ENCODE measurements at places on chromosomes 16 and 17. TPM values are rescaled to one million over a fixed set of nuclear protein-coding genes. Genes with fewer than 3 reads are reported as not detected.

The FBXO39 gene
- not detected for total RNA-seq

The TOM1L1 gene
- total RNA-seq: 17.7 TPM

DNA sequence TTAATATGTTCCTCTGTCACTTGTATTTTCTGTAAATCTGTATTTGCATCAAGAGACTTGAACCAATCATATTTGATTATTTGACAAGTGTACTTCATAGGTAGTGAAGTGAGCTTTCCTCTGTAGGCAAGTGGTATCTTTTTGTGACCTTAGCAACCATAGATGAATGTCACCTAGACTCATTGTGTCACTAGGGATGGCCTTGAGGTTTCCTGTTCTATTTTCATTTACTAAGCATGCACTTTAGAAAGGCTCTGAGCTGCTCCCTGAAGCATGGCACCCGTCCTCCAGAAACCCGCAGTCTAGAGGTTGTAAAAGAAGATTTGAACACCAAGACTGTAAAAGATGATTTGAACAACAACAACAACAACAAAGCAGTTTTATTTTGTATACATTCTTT is 151.7 kb downstream of the PRKCB start:
- DNase-seq: no peak
- H3K4me1 ChIP-seq: no peaks in the 10 kb centered on the region
- no peak overlapping the region for H3K27ac ChIP-seq
- H3K27me3 ChIP-seq: no peaks in the 10 kb centered on the region

GRCh38 chr17:19943026-19943425 is 34.6 kb downstream of the AKAP10 start:
- H3K36me3 ChIP-seq: peaks cover 27% of the 10 kb centered on the region
- peaks cover 23% of the 10 kb centered on the region for H3K4me1 ChIP-seq
- no peaks in the 10 kb centered on the region for H3K27me3 ChIP-seq
- no peak overlapping the region for H3K27ac ChIP-seq
- no peak overlapping the region for H3K4me3 ChIP-seq

DNA sequence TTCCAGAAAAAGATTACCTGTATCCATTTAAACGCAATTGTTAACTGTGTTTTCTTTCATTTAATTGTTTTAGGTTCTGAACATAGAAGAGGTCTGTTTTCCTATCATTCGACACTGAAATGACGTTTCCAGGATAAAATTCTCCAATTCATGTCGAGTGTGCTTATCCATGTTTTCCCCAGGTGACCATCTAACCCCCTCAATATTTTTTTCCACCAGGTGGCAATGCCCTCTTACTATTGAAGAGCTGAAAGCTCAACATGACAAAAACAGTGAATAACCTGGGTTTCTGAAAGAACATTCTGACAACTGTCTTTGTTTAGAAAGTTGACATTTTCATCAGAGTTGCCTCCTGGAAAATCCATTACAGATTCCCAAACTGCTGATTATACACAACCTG is 948.7 kb downstream of the KCNJ2 start:
- H3K27me3 ChIP-seq: no peaks in the 10 kb centered on the region
- no peak overlapping the region for H3K27ac ChIP-seq
- no peak for DNase-seq
- no peak overlapping the region for H3K4me3 ChIP-seq

The RPUSD1 gene
- total RNA-seq: 17.2 TPM

The MGRN1 gene
- 40.8 TPM for total RNA-seq

DNA sequence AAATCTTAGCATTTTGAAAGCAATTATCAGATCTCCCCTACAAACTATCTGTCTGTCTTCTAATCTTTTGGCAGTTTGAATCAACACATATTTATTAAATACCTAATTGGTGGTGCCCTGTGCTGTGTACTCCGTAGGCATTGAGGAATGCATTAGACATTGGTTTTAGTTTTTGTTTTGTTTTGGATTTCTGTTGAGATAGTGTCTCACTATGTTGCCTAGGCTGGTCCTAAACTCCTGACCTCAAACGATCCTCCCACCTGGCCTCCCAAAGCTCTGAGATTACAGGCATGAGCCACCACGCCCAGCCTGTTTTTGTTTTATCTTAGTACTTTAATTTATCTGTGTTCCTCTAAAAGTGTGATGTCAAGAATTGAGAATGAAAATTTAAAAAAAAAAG is 124.8 kb upstream of the RBL2 start:
- H3K4me3 ChIP-seq: no peak overlapping the region
- no peak for DNase-seq
- no peaks in the 10 kb centered on the region for H3K4me1 ChIP-seq
- no peaks in the 10 kb centered on the region for H3K36me3 ChIP-seq
- no peak overlapping the region for H3K27ac ChIP-seq
- H3K27me3 ChIP-seq: no peaks in the 10 kb centered on the region

DNA sequence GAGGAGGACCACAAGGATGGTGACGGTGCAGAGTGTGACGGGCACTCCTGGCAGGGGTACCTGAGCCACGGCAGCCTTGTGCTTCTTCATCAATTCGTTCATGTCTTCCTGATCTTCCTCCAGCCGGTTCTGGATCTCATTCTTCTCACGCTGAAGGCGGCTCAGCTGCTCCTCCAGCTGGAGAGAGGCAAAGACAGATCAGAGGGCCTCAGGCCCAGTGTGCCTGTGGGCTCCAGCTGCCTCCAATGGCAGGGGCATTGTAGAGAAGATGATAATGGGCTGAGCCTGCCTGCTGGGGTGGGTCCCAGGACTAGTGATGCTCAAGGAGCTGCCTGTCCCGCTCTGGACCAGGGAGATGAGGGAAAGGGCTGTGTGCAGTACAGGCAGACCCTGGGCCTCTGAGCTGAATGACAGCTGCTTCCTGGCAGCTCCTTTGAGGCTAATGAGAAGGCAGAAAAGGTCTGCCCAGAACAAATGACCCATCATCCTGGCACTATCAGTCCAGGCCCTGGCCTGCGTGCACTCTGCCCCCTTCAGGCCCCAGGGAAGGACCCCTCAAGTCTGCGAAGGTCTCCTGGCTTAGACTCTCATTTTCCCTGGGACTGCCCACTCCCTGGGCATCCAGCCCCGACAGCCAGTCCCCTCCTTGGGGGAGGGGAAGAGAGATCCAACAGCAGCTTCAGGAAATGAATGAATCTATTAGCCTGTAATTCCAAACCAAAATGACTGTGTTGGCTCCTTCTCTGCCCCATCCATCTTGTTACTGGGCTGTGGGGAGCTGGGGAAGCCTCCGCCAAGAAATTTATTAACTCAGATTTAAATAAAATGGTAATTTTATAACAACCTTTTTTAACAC is 48.0 kb downstream of the PIPOX start:
- no peak overlapping the region for H3K4me3 ChIP-seq
- no peak overlapping the region for H3K27ac ChIP-seq
- no peak for DNase-seq
- H3K36me3 ChIP-seq: no peaks in the 10 kb centered on the region
- no peaks in the 10 kb centered on the region for H3K27me3 ChIP-seq
- no peaks in the 10 kb centered on the region for H3K4me1 ChIP-seq

All from vagina (tissue), 2 donors.